ENCODE measurements at places on chromosomes 12 and 14. TPM values are rescaled to one million over a fixed set of nuclear protein-coding genes. Genes with fewer than 3 reads are reported as not detected.

The KRT3 gene
- total RNA-seq = not detected

The KLHL33 gene
- total RNA-seq = not detected

The KRT72 gene
- not detected for total RNA-seq

The TAS2R7 gene
- total RNA-seq = not detected

The DYNLL1 gene
- 462 TPM for total RNA-seq

The CLMN gene
- 2.6 TPM for total RNA-seq

The CATSPERB gene
- total RNA-seq = not detected

The SLC38A2 gene
- 260 TPM for total RNA-seq

The CIDEB gene
- total RNA-seq = 2.0 TPM

The SLC6A15 gene
- 10.0 TPM for total RNA-seq

Measured in glomerular endothelial cell (primary cell).